ENCODE measurements at places on chromosomes 13 and 19.

- DNase-seq, result no peak
Observed at GRCh38 chr13:30121666-30122065, 185.7 kb downstream of the KATNAL1 start.

DNA sequence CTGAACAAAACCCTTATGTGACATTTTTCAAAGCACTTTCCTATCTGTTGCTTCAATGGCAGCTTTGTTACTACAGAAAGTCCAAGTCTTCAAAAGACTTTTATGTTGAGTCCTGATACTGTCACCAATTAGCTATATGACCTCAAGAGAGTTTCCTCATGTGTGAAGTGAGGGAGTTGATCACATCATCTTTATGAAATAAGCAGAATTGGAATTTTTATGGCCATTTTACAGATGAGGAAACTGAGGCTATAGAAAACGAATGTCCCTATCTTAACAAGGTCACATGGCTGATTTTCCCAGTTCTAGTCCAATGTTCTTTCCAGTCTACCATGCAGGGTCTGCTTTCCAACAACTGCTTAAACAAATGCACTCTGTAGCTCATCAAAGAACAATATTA, 2.6 kb downstream of the TNFRSF19 start:
- DNase-seq, result no peak

GRCh38 chr13:113109151-113110047, 3.8 kb downstream of the F7 start:
- no peak for DNase-seq

DNA sequence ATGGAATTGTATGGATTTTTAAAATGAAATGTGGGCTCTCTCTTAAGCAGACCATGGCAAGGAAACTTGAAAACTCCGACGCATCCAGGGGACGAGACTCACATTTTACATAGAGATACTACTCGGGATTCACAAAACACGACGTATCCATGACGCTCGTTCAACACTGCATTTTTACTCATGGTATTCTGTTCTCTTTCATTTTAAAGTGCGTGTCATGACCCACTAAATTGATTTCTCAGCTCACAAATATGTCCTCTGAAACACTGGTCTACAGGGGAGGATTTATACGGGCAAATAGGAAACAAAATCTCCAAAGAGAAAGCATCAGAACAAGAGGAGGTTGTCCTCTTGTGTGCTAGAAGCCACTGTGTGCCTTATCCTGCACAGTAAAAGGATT, 523.5 kb downstream of the MYO16 start:
- DNase-seq, result no peak

GRCh38 chr19:41933693-41934426, 5.6 kb upstream of the ERFL start:
- DNase-seq, result peak; percentile 53

GRCh38 chr19:38557205-38557799, 60.5 kb downstream of the MAP4K1 start:
- peak; percentile 38 for DNase-seq

DNA sequence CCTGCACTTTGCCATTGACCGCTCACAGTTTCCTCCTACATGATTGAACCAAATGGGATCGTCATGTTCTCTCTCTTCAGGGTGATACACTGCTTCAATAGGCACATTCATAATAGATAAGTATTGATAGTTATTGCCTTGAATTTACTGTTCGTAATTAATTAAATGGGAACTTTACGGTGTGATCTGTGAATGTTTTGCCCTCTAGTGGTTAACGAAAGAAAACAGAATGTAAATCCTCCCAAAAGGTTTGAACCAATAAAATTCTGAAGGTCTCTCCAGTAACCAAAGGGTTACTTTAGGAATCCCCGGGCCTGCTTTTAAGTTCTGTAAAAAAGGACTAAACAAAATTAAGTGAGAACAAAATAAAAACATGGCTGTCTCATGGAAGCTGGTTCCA, 389.3 kb downstream of the DACH1 start:
- DNase-seq, result no peak

DNA sequence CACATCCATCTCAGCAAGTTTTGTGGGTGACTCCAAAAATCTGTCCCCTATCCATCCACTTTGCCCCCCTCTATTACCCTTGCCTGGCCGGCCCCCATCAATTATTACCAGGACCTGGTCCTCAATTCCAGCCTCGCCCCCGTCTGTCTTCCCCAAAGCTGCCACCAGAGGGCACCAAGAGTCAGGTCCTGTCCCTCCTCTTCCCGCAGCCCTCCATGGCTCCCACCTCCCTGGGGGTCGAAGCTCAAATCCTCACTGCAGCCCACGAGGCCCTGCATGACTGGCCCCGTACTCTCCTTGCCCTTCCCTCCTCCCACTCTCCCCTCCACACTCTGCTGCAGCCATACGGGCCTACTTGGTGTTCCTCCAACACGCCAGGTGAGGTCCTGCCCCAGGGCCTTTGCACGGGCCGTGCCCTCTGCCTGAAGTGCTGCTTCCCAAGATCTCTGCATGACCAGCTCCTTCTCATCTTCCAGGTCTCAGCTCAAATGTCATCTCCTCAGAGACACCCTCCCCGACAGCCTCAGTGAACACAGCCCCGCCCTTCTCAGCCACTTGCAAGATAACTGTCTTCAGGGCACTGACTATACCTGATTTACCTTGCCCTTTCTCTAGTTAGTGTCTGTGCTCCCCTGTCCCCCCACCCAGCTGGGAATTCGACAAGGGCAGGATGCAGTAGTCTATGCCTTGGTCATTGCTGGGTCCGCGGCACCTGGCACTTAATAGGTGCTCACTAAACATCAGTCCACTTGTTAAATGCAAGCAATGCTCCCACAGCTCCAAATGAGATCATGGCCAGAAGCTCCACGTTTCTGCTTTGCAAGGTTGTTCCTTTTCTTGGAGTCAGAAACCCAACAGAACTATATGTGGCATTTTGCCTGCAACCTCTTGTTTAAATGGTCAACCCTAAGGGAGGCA, 16.8 kb upstream of the SEMA6B start:
- DNase-seq, result peak; percentile 47

DNA sequence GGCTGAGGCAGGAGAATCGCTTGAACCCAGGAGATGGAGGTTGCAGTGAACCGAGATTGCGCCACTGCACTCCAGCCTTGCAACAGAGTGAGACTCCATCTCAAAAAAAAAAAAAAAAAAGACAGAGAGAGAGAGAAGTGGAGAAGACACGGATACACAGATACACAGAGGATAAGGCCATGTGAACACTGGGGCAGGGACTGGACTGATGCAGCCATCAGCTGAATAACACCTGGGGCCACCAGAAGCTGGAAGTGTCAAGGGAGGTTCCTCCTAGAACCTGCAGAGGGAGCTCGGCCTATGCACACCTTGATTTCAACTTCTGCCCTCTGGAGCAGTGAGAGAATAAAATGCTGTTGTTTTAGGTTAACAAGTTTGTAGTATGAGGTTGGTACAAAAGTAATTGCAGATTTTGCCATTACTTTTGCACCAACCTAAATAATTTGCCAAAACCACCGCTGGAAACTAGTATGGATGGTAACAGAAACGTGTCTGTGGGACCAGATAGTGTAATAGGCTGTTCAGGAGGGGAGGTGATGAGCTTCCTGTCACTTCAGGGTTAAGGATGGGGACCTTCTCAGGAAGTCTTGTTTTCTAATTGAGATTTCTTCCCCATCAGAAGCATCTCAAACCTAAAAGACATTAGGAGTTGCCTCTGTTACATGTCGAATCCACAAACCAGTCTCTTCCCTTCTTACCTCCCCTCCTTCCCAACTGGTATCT, 36.4 kb upstream of the IGSF23 start:
- peak; percentile 41 for DNase-seq

GRCh38 chr19:13090511-13091231, 12.0 kb downstream of the LYL1 start:
- DNase-seq, result no peak

DNA sequence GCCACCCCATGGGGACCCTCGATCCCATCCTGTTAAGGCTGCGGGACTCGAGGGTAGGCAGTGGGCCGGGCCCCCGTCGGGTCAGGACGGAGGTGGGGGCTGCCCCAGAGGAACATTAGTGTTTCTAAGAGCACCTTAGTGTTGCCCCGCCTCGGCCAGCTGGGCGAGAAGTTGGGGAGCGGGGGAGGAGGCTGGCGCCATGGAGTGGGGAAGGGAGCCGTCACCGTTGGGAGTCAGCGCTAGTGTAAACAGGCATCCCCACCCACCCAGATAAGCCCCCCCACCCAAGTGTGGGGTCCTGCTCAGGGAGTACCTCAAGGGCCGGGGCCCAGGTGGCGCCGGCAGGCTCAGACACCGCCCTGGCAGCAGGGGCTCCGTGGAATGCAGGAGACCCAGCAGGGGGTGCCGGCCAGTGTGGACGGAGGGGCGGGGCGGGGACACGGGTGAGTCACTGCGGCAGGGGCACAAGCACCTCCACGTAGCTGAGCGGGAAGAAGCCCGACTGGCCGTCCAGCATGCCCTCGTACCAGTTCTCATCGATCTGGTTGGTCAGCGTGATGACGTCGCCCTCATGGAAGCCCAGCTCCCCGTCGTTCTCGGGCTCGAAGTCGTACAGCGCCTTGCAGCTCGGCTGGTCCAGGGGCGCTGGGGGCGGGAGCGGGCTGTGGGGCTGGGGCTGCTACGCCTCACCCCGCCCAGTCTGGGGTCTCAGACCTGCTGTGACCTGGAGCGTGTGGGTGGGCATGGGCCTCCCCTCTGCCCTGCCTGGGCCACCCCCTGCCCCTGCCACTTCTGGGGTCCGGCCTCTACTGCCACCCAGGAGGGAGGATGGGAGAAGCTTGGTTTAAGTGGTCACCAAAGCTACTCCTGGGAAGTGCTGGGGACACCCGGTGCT, 18.0 kb downstream of the MPND start:
- no peak for DNase-seq

- no peak for DNase-seq
Observed at GRCh38 chr13:36006347-36006746, 124.8 kb downstream of the DCLK1 start.

GRCh38 chr13:96090240-96091101, 564 bp downstream of the HS6ST3 start:
- DNase-seq, result no peak

DNA sequence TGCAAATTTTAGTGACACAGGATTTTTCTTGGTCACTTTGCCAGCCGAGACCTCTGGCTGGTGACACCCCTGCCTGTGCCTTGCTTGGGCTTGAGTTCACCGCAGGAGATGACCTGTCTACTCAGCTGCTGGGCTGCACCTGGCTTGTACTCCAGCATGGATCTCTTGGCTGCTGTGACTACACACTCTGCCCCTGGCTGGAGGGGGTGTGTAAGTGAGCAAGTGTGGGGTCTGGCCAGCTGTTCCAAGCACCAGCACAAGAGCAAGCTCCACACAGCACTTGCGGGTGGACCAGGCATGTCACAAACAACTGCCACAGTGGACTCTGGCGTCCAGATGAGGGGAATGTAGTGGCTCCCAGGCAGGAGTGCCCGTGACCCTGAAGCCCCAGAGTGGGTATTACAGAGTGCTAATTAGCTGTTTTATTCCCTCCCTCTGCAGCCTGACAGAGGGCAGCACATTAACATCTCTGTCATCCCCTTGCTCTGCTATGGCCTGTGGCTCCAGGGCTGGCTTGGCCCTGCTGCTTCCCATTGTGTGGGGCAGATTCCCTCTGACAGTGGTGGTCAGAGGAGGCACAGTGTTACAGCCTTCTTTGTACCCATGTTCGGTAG, 1387.2 kb downstream of the OLFM4 start:
- DNase-seq, result no peak

GRCh38 chr13:43686557-43686956, 100.2 kb downstream of the ENOX1 start:
- no peak for DNase-seq

- no peak for DNase-seq
Observed at GRCh38 chr19:5953030-5953589, 24.8 kb downstream of the RANBP3 start.
